Activated T-helper 9 cell treated with anti-CD3 and anti-CD28 coated beads, Interleukin-2, amount 50 U/mL, for 16 hours (primary cell): ENCODE measurements at places on chromosomes 12 and 14.

DNA sequence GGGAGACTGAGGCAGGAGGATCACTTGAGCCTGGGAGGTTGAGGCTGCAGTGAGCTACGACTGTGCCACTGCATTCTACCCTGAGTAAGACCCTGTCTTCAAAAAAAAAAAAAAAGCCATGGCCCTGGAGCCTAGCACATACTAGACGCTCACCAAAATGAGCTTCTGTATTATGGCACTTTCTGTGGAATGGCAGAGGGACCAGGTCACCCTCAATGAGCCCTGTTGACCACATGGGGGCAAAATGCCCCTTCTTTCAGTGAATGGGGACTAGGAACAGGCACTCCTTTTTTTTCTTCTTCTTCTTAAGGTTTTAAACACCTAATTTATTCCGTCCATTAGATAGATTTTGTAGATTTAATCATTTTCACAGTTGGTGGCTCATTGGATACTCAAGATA, 50.5 kb downstream of the FAM222A start:
- no peak for DNase-seq

GRCh38 chr12:116425256-116426193, 133.7 kb upstream of the MAP1LC3B2 start:
- DNase-seq = no peak

GRCh38 chr12:26595806-26596205, 237.2 kb downstream of the ITPR2 start:
- no peak for DNase-seq

DNA sequence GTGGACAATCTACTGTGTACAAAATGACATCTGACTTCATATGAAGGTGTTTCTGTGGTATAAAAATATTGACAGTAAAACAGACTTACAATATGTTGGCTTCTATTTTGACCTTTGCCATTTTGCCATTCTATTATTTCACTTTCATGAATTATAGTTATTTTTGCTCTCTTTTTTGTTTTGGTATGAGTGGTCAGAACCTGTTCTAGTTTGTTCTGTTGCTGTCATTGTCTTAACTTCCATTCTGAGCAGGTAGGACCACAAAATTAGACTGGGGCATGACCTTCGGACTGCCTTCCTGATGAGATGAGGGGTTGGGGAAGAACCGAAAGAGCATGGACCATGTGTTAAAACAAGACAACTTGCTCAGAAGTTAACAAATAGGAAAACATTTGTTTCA, 36.5 kb upstream of the IFNG-AS1 start:
- no peak for DNase-seq

DNA sequence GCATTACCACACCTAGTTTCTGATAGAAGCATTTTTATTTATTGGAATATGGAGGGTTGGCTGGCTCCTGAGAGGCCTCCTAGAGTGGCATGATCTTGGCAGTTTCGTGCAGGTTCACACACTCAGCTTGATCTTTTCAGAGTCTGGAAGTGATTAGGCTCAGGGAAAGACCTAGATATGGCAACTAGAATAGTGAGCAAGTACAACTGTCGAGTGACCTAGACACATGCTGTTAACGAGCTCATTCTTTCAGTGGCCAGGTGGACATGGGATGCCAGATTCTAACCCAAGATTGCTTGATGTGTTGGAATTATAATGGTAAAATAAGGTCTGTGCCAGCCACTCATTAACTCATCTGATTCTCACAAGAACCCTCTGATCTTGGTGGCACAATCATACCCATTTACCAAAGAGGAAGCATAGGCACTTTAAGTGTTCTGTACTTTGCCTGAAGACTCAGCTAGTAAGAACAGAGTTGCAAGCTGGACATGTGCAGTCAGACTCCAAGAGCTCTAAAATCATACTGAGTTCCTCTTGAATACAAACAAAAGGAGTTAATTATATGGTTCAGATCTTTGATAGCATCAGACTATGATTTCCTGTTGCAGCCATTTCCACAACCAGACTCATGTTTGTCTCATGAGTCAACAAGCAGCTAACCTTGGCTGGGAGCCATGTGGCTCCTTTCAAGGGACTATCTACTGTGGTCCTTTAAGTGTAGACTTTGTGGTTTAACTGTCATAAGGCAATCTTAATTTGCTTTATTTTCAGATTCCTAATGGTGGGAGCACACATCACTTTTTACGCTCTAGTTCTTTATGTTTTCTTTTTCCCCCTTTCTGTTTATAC, 144.2 kb downstream of the PLEKHA5 start:
- peak; percentile 10 for DNase-seq

DNA sequence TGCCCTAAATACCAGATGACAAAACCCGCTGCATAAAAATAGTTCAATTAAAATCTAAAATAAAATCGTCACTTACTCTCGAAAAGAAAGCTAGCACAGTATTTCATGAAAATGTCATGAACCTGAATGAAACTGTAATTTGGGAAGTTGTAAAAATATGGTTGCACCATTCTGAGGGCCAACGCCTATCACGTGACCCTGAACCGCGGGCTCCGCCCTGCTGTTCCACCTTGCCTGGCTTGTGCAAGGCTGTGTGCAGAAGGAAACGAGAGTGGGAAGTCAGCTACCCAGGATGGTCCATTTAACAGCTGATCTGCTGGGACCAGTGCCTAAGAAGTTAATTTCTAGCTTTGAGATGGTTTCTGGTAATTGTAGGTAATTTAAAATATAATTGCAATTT, 91.7 kb upstream of the BMP4 start:
- DNase-seq = no peak

DNA sequence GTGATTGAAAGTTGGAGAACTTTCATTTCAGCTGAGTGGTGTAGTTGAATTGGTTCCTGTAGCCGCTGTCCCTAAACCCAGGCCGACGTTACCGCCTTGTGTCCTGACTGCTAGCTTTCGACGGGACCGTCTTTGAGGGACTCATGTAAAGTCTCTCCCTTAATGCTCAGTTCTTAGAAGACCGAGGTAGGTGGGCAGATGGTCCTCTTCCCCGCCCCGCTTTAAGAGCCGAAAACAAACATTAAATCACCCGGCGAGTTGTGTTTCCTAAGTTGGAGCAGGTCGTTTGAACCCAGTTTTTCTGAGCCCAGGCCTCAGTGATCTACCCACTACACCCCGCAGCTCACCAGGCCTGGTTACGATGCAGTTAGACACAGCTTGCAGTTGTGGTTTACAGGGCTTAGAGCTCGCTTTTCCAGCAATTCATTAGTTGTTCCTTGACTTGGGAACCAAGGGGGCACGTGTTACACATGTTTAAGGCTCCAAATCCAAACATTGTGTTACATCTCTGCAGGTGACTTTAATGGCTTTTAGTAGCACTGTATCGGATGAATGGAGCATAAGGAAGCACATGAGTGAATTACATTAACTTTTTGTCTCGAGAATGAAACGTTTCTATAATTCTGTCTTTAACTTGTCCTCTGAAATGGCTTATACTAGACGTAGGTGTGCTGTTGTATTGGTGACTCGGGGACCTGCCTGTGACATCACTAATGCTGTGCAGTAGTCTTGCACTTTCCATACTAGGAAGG, 790 bp downstream of the NEDD1 start:
- no peak for DNase-seq

- DNase-seq = no peak
Measured at GRCh38 chr12:116365114-116365513, 87.6 kb upstream of the MED13L start.

- DNase-seq = no peak
Measured at GRCh38 chr12:116337312-116337711, 59.8 kb upstream of the MED13L start.

- DNase-seq = no peak
Measured at GRCh38 chr12:27552886-27553560, 29.0 kb downstream of the PPFIBP1 start.

GRCh38 chr14:96783915-96784224, 13.3 kb upstream of the VRK1 start:
- no peak for DNase-seq

DNA sequence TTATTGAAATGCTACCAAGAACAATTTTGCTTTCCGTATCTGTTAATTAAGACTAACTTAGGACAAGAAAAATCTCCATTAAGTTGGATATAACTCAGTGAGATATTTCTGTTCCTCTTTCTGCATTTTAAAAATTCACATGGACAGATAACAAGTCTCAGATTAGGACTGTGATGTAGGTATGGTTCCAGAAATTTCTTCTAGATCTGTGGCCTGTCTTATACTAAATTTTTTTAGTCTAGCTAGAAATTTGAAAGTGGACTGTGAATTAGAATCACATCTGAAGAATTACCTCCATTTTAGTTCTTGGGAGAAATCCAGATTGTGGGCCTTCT, 41.6 kb downstream of the USP15 start:
- DNase-seq = no peak

GRCh38 chr14:102088012-102088792, 1.4 kb upstream of the HSP90AA1 start:
- DNase-seq = peak; percentile 41
